ENCODE measurements at places on chromosomes 6 and 20.

- no peak for DNase-seq
These were observed 124.1 kb upstream of the LOC128125822 start for GRCh38 chr6:63448229-63448628.

- DNase-seq, result no peak
These were observed 86.9 kb downstream of the TULP4 start for GRCh38 chr6:158399040-158399700.

DNA sequence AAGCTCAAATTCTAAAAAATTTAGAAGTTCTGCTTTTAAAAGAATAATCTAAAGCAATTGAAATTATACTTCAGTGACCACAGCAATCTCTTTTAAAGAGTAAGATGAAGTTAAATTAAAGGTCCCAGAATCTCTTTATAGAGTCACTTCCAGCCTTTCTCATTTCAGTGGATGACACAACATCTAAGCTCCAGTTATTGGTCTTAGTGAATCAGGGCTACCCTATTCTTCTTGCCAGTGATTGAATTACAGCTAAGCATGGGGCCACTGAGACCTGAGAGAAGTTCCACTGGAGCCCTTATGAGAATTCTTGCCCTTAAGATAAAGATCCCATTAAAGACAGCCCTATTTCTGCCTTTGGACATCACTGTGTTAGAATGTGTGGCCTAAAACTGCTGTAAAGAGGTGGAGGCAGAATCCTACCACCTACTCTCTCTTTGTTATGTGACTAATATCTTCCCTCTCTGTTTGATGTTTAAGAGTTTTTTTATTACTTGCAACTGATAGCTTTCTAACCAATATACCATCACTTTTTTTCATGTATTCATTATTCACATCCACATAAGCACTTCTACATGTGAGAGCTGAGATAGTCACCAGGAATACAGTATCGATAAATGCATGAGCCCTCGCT lies 128.6 kb downstream of the UNC5CL start:
- no peak for DNase-seq

DNA sequence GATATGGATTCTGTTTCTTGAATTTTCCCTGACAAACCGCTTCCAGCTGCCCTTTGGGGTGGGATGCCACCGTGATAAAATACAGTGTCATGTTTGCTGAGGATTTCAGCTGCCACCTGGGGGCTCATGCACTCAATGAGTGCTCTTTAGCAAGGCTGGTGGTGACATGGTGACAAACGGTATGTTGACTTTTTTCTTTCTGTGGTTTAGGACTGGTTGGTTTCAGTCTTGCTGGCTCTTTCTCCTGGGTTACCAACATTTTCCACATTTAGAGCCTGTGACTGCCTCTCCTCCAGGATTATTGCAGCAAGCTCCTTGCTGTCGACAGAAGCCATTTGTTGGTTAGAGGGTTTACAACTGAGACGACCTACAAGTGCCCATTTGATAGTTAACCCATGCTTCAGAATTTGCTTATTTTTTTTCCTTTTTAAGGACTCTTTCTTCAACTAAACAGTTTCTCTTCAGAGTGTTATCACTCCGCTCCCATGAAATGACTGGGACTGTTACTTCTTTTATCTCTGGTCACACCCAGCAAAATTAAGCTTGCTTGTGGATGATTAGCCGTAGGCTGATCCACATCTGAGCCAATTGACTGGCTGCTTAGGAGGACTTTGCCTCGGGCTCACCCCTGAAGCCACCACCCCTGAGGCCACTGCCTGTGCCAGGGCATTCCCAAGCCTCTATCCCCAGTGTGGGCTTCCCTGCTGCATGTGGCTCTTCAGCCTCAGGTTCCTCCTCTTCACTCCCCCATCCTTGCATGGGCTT lies 48.4 kb upstream of the CDYL start:
- DNase-seq, result peak; percentile 10

DNA sequence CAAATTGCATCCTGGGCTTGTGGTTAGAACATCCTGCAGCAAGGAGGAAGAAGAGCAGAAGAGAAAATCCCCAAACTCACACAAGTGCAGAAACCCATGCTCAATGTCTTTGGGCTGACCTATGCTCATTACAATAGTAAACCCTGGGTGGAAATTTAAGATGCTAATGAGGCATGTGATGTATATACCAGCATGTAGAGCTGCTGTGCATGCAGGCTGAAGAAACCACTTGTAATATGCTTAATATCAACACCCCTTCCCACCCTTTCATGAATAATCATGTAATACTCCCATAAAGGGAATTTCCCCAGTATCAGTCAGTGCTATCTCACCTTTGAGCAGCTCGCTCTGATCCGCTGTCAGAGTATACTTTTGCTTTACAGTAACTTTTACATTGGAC lies 90.0 kb upstream of the GRIK2 start:
- no peak for DNase-seq

GRCh38 chr6:13681305-13682061 lies 30.2 kb downstream of the RANBP9 start:
- no peak for DNase-seq

DNA sequence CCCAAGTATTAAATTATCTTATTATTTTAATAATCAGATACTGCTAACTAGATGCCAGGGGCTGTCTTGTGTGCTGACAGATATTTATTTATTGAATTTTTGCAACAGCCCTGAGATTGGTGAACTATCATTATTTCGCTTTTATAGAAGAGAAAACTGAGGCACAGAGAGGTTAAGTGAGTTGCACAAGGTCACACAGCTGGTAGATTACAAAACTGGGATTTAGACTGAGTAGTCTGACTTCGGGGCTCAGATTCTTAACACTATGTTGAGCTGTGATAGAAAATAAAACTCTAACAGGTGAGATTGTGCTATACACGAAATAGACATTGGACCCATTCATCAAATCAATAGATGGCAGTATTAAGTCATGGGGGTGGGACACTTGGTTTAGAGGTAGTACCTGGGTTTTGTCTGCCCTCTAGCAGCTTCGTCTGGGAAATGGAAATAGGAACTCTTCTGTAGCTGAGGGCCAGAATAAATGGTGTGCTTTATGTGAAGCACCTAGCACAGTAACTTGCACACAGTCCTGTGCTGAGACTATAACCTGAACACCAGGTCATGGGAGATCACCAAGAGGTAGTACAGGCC lies 113.4 kb downstream of the B3GAT2 start:
- DNase-seq, result no peak

DNA sequence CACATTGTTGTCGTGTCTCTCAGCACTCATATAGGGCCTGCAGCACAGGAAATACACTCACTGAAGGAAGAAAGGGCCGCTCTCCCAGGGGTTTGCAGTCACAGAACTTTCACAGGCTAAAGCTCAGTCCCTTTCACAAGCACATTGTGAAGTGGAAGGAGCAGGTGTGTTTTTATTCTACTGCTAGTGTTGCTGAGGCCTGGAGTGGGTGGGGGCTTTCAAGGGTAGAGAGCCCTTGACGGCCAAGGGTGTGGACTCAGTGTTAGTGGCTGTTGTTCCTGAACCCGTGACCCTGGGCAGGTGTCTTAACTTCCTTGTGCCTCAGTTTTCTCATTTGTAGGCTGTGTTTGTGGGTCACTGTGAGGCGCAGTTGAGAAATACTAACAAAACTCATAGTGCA lies 66.2 kb upstream of the SLC22A1 start:
- no peak for DNase-seq

- no peak for DNase-seq
These were observed 6.1 kb downstream of the RBM39 start for GRCh38 chr20:35735826-35736470.

- no peak for DNase-seq
These were observed 146.5 kb downstream of the PREX1 start for GRCh38 chr20:48681201-48681872.

- no peak for DNase-seq
These were observed 75.7 kb upstream of the UST start for GRCh38 chr6:148671085-148671484.

- DNase-seq, result peak; percentile 87
These were observed 106.2 kb downstream of the JPH2 start for GRCh38 chr20:44080646-44081267.

DNA sequence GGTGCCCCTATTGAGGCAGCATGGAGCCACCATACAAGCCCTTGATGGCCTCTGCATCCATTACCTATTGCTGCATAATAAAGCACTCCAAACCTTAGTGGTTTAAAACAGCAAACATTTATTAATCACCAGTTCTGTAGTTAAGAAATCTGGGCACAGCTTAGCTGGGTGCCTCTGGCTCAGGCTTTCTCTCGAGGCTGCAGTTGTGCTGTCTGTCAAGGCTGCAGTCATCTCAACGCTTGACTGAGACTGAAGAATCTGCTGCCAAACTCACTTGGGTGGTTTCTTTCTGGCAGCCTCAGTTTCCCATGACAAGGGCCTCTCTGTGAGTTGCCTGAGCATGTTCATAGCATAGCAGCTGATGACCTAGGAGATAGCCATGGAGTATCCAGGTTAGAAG lies 207.4 kb upstream of the LRFN2 start:
- DNase-seq, result no peak

GRCh38 chr6:16956361-16956760 lies 145.5 kb upstream of the STMND1 start:
- DNase-seq, result no peak

DNA sequence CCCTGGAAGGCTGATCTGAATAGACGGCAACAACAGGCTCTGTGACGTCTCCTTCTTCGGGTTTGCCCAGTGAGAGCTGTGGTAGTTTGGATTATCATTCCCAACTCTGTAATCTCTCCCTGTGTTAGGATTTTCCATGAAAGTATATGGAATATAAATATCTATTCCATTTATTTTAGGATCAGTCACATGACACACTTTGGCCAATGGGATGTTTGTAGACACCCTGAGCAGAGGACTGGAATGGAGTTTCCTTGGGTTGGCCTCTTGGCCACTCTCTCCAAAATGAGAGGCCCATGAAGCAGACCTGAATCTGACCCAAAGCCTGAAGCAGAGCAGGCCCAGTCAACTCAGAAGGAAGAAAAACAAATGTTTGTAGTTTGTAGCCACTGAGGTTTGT lies 37.2 kb upstream of the UBR2 start:
- DNase-seq, result no peak

- no peak for DNase-seq
These were observed 51.0 kb upstream of the FBXO30 start for GRCh38 chr6:145865595-145865994.

DNA sequence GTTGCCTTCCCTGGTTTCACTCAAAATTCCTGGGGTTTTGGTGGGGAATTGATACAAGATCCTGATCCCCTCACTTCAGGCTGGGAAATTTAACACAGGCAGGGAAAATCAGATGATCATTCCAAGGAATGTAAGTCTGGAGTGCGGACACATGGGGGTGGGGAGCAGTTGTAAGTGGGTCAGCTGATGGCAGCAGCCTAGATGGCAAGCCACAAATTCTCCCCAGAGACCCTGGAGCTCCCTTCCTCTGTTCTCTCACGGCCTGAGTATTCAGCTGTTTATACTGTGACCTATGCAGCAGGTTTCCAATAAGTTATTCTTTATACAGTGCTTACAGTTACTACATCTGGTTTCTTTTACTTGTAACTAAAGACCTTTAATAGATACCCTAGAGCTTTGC lies 144.9 kb downstream of the SH3BGRL2 start:
- no peak for DNase-seq

DNA sequence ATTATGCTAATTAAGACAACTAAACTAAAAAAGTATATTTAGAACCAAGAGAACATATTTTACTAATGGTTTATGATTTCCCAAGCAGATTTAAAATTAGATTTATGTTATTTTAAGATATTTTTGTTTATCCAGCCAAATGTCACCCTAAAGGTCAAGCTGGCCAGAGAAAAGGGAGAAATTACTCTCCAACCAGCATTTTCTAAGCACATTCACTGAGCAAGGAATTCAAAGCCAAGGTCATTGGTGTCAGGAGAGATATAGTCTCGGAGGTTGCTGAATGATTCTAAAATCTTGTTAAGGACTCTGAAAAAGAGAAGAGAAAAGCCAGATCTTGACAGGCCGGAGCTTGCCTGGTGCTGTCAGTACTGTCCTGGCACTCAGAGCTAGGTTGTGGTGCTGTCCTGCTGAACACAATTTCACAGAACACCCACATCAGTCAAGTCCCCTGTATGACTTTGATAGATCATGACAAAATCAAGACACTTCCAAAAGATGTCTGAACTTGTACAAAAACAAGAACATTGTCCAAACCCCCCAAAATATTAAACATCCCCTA lies 222.3 kb upstream of the SMLR1 start:
- no peak for DNase-seq

DNA sequence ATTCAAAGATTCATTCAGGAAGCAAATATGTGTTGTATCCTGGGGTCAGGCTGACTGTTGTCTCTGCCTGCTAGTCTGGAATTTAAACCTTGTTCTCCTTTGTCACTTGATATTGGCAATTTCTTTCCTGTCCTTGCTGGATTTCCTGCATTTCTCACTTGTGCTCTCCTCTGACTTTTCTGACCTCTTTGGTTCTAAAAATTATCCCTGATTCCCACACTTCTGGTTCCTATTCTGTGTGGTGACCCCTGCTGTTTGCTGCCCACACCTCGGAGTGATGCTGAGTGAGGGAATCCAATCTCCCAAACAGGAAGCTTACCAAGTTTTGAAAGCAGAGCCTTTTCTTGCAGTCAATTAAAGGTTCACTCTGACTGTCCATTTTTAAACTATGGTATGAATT lies 345.3 kb downstream of the CDKAL1 start:
- DNase-seq, result peak; percentile 7

GRCh38 chr20:49690899-49691620 lies 22.6 kb downstream of the B4GALT5 start:
- peak; percentile 78 for DNase-seq

- DNase-seq, result no peak
These were observed 65.0 kb upstream of the CD93 start for GRCh38 chr20:23151008-23151703.

GRCh38 chr6:80174900-80175572 lies 68.6 kb downstream of the BCKDHB start:
- peak; percentile 65 for DNase-seq

GRCh38 chr6:139839506-139840156 lies 465.2 kb upstream of the CITED2 start:
- no peak for DNase-seq

DNA sequence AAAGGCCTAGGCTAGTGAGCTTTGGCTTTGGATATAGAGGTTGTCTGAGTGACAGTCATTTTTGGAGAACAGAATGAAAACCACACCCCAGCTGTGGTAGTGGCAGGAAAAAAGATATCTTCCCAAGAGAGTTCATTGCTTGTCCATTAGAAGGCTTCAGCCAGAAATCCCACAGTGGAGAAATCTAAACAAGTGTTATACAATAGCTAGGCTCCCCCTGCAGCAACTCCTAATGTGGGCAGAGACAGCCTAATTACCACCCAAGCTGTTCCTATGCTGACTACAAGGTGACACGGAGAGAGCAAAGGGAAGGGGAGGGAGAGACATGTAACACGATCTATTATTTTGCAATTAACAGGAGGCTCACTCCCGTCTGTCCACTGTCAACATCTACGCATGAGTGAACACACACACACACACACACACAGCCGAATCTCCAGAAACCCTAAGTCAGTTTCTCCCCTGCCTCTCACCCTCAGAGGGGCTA lies 147.5 kb upstream of the TCF21 start:
- no peak for DNase-seq

Measured in cardiac muscle cell (in vitro differentiated cells and primary cell).